ENCODE measurements at places on chromosomes 7 and 10.

GRCh38 chr10:49817845-49818244, 55.7 kb upstream of the OGDHL start:
- no peak for DNase-seq

DNA sequence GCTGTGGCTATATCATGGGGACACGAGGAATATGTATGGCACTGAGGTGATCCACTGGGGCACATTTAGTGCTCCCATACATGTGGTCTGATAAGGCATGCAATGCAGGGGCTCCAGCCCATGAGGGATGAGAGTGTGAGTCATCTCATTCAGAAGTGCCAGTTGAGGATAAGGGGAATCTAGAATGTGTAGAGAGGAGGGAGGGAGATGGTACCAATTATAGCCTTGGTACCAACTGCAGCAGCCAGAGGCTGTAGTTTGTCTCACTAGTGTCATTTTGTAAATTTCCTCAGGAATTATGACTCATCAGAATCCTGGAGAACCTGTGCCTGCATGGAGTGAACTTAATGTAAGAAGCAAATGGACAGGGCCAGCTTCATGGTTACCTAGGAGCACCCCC, 46.2 kb downstream of the LAMB4 start:
- DNase-seq, result no peak

GRCh38 chr7:49618028-49618427, 155.4 kb upstream of the VWC2 start:
- no peak for DNase-seq

DNA sequence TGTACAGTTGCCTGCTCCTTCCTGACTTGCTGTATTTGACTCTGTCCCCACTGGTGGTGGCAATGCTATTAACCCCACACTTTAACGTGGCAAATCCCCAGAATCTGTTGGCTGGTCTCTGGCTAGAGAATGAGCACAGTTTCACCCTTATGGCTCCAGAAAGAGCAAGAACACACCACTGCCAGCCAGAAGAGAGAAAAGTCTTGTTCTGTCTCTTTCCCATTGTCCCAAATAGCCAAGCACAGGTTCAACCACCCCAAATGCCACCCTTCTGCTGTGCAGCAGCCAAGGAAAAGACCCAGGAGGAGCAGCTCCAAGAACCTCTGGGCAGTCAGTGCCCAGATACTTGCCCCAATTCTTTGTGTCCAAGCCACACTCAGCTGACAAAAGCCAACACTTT, 11.3 kb downstream of the SLC16A9 start:
- DNase-seq, result no peak

DNA sequence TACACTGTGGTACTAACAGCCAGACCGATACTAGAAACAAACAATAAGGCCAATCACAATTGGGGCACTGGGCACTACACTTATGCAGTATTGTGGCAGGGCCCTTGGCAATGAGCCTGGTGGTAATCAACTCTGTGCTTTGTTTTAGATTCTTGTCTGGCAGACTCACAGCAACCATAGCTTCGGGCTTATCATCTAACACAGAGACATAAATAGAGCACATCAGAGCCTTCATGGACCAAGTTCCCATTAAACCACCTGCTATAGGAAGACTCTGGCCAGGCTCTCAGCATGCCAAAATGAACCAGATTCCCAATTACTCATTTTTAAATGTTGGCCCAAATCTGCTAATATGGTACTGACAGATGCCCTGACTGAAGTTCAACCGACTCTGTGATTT, 218.6 kb downstream of the DGKI start:
- no peak for DNase-seq

DNA sequence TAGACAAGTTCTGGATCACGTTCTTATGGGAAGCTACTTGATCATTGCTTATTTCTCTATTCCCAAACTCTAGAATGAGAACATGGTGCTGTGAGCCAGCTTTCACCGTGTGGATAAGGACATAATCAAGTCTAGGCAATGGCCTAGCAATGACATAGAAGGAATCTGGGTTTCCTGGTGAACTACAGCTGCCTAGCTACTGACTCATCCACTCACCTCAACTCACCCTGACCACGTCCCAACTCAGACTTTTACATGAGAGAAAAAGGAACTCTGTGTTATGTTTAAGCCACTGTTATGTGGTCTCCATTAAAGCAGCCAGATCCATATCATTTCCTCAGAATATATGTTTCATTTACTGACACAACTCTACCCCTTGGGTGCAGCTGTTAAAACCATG, 18.8 kb upstream of the MET start:
- DNase-seq, result no peak

DNA sequence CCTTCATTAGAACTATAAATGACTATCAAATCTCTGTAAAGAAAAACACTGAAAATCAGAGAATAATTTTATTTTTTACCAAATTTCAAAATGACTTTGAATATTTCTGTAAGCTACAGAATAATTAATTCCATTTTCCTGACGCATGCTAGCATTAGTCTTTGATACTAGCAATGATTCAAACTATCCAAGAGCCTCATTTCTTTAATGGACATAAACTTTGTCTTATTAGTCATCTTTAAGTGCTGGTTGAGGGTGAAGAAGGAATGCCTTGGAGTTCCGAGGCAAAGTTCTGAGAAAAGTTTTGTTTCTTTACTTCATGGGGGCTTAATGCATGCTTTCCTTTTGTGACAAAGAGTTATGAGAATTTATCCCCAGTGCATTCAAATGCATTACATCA, 137.3 kb downstream of the AGMO start:
- DNase-seq, result no peak

DNA sequence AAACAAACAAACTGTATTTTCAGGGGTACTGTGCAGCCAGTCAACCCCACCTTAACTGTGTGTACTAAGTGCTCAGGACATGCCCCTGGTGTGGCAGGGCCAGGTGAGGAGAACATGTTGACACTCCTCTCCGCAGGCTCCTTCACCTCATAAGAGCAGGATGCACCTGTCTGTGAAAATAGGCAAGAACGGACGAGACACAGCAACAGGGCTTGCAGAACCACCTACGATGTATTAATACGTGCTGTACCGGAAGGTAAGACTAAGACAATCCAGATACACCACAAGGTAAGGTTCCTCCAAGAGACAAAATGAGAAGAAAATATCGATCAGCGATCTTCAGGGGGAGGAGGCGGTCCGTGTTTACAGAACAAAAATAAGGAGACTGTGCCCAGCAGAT, 65.8 kb upstream of the CAMK2B start:
- DNase-seq, result no peak

GRCh38 chr7:3196629-3197400, 104.2 kb upstream of the SDK1 start:
- DNase-seq, result no peak

GRCh38 chr7:36827726-36828703, 103.7 kb upstream of the AOAH start:
- no peak for DNase-seq

GRCh38 chr7:38881015-38881414, 28.0 kb downstream of the VPS41 start:
- no peak for DNase-seq

GRCh38 chr7:130912082-130912861, 178.3 kb upstream of the KLF14 start:
- DNase-seq, result no peak

DNA sequence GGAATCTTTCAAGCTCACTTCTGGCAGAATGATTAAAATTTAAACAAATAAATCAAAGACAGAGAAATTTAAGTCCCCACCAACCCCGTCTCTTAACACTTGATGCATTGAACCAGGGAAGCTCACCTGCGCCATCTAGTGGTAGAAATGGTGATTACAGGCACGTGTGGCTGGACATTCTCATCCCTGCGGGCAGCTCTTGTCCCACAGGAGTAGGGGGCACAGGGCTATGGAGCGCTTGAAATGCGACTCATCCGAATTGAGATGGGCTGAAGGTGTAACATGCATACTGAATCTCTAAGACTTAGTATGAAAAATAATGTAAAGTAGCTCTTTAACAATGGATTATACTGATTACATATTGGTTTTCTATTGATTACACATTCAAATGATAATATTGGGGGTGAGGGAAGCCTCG, 24.8 kb upstream of the SLIT1 start:
- peak; percentile 80 for DNase-seq

DNA sequence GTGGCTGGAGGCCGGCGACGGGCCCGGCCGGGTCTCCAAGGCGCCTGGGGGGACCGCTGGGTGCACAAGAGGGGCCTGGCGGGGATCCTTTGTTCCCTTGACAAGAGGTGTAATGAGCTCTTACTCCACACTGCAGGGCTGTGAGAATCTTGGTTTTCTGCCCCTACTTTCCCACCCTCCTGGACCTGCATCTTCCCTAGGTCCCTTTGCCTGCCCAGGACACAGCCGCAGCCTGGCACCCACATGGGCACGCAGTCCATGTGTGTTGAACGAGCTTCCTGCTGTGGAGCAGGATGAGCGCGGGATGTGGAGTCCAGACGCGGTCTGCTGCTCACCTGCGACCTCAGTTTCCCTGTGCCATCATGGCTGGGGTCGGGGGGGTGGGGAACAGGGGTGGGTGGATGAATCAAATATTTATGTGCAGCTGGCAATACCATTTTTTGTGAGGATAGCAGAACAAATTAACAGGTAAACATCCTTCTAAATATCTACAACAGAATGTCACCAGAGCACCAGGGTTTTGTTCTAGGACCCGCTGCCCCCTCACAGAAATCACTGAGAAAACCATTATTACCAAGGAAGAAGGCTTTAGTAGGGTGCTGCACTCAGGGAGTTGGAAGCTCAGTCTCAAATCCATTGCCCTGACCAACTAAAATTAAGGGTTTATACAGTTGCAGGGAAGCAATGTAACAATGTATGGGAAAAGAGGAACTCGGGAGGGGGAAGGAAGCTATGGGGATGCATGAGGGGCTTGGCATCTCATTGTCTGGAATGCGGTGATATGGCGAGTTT, 474 bp upstream of the NSMCE4A start:
- DNase-seq, result no peak

DNA sequence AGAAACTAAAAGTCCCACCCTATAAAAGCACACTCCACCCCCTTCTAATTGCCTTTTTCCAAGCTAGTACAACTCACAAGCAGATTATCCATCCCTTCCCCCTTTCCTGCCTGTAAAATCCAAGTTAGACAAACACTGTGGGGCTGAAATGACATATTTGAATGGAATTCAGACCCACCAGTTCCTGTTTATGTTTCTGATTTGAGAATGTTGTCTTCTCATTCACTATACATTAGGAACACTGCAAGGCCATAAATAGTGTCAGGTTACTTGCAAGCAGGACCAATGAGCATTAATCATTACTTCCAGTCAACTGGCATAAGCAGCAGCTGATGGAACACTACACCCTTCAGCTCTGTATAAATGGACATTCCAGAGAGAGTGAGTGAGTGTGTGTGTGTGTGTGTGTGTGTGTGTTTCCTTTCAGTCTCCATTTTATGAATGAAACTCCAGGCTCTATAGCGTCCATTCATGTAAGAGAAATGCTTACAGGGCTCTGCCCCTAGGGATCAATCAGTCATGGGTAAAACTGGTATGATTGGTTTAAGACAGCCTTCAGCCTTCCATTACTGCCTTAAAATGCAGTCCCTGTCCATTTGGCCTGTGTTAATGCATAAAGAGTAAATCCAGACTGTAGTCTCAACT, 69.3 kb downstream of the ETV1 start:
- no peak for DNase-seq

DNA sequence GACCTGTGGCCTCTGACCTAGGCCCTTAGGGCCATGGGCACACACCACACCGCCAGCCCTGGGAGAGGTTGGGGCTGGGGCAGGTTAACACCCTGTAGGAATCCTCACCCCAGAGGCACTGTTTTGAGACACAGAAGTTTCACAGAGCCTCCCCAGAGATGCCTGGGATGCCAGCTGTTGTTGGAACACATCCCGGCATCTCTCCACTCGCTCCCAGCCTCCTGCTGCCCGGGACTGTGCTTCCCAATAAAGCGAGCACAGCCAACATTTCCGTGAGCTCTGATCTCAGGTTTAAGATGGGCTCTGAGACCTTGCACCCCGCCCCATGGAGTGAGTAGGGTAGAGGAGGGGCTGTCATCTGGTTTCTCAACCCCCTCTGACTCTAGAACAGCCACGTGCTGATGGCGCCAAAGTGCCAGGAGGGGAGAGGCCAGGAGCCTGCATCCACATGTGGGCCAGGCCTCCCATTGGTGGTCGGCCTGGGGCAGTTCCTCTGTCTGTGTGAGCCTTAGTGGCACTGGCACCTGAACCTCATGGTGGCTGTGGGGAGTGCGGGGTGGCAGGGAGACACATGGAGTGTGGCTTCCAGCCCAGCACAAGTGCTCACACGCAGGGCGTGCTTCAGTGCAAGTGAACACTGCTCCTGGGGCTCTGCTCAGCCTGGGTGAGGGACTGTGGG, 54.7 kb downstream of the RASGEF1A start:
- no peak for DNase-seq

DNA sequence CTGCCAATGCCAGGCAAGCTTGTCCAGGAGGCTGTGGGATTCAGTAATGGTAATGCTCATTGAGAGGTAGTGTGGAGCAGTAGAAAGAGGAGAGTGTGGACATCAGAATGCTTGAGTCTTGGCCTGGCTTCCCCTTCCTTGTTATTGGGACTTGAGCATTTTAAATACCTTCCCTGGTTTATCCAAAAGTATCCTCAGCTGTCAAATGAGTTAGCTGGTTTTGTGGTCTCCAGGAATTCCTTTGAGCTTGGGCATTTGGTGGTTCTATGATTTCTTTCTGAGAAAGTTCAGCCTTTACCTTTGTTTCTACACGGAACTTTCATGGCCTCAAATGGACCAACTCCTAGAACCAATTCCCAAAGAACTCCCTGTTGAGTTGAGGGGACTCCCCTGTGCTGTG, 264.3 kb downstream of the PTEN start:
- no peak for DNase-seq

All from activated CD4-positive, alpha-beta T cell treated with anti-CD3 and anti-CD28 coated beads, Interleukin-2, Interleukin-6, amounts not matched to agents 100 ng/mL and 50 ng/mL, durations not matched to agents 16 hours and 8 hours (primary cell).